ENCODE measurements at places on chromosomes 5 and 9.

DNA sequence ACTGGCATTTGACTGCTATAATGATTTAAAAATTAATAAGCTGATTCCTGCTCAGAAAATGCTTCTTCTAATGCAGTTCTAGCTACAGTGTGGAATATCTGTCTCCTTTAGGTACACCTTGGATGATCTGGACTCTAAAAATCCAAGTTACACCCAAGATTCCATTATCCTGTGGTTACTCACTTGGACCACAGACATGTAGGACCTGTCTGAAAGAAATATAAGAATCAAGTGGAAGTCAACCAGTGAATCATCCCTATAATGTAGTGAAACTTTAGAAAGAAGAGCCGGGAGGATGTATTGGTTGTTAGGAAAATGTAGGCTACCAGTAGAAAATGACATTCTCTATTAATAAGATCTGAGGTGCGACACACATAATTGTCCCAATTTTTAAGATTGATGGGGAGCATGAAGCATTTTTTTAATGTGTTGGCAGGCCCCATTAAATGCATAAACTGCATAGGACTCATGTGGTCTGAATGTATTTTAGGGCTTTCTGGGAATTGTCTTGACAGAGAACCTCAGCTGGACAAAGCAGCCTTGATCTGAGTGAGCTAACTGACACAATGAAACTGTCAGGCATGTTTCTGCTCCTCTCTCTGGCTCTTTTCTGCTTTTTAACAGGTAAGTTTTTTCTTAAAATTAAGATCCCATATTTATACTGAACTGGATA is at the start of gene SPINK6:
SPINK6 (plus strand) TSS at position 512 of the 673 bp plus-strand sequence; CDS start at position 567, 55 bp downstream.
- no peak for DNase-seq

DNA sequence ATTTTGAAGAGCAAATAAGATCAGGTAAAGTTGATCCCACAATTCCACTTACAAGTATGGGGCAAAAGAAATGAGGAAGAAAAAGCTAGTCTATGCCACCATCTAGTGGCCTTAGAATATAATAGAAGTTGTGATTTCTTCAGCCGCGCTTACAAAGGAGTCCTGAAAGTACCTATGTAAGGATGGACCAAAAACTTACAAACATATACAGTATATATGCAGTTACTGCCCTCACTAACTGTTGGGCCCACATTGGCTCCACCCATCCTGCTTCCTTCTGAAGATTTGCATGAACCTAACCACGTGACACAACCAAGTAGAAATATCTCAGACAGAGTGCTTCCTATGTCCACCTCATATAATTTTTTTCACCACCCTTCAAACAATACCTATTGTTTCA is 11.7 kb upstream of the OR13D1 start:
- no peak for DNase-seq

DNA sequence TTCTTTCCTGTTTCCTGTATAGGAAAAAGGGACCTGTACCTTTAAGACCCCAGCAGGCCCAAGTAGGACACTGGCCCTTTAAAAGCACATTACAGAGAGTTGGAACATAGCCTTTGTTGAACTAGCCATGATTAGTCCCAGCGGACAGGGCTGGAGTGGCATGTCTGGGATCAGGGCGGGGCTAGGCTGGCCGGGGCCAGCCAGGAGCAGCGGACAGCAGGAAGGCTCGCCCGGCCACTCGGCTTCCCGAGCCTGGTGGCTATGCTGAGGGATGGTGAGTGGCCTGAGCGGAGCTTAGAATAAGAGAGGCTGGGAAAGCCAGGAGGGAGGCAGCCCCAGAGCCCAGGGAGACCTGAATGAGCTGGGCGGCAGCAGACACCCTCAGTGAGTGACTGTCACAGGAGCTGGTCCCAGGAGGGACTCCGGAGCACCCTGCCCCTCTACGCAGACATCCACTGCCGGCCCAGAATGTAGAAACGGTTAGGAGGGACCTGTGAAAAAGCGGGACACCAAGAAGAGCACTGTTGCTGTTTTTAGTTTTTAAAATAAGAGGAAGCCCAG is 92.1 kb downstream of the DAB2IP start:
- no peak for DNase-seq

- no peak for DNase-seq
Measured at GRCh38 chr5:13664377-13664776, 280.1 kb downstream of the DNAH5 start.

GRCh38 chr9:76529653-76530052 is 70.7 kb downstream of the GCNT1 start:
- DNase-seq: no peak

- DNase-seq: no peak
Measured at GRCh38 chr9:38668791-38669466, 48.5 kb upstream of the ANKRD18A start.

DNA sequence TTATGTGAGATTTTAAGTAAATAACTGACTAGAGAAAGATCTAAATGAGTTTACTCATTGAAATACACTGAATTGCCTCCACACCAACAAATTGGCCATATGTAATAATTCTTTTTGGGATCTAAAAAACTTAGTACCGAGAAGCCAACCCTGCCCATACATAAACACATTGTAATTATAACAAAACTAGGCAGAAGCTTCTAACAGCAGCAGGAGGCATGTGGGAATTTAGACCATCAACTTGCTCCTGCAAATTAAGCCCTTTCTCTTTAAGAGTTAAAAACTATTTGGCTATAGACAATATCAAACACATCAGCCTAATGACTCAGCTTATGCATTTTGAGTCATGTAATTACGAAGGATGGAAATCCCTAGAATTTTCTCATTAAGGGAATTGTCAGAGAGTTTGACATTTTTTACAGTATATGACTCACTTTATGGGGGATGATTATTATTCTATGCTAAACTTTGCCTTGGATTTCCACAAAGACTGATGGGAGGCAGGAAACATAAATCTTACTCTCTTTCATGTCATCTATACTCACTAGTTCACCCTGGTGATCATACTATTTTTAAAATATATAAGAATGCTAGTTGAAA is 1.0 kb downstream of the IL7R start:
- DNase-seq: no peak
